Urothelium cell line (cell line): ENCODE measurements at places on chromosomes 1 and 21.

GRCh38 chr1:86650065-86650464 lies 54.3 kb upstream of the SH3GLB1 start:
- no peak for DNase-seq

DNA sequence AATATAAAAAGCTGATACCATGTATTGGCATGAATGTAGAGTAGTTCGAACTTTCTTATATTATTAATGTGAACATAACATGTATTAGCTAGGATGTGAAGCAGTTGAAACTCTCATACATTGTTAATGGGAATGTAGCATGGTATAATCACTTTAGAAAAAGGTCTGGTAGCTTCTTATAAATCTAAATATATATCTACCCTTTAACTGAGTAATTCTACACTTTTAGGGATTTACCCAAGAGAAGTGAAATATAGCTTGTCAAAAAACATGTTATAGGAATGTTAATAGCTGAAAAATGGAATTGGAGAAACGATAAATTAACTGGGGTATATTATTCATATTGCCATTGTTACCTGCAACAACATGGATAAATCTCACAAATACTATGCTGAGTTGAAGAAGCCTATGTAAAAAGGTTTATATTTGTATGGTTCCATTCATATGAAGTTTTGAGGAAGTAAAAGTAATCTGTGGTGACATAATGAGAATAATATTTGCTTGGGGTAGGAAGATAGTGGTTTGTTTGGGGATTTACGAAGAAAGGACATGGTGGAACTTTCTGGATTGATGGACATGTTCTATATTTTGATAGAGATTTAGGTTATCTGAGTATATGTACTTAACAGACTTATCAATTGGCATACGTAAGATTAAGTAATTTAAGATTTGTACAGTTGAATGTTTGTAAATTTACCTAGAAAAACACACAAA lies 76.6 kb downstream of the MAST2 start:
- DNase-seq = no peak

- DNase-seq = no peak
Observed at GRCh38 chr1:32977546-32978087, 13.0 kb upstream of the RNF19B start.

- no peak for DNase-seq
Observed at GRCh38 chr1:245748646-245749045, 593.9 kb downstream of the KIF26B start.

- peak; percentile 74 for DNase-seq
Observed at GRCh38 chr1:59976194-59977074, 49.9 kb upstream of the CYP2J2 start.

- no peak for DNase-seq
Observed at GRCh38 chr1:170068923-170069322, 5.6 kb downstream of the KIFAP3 start.

GRCh38 chr1:165738794-165739193 lies 29.9 kb downstream of the TMCO1 start:
- no peak for DNase-seq

DNA sequence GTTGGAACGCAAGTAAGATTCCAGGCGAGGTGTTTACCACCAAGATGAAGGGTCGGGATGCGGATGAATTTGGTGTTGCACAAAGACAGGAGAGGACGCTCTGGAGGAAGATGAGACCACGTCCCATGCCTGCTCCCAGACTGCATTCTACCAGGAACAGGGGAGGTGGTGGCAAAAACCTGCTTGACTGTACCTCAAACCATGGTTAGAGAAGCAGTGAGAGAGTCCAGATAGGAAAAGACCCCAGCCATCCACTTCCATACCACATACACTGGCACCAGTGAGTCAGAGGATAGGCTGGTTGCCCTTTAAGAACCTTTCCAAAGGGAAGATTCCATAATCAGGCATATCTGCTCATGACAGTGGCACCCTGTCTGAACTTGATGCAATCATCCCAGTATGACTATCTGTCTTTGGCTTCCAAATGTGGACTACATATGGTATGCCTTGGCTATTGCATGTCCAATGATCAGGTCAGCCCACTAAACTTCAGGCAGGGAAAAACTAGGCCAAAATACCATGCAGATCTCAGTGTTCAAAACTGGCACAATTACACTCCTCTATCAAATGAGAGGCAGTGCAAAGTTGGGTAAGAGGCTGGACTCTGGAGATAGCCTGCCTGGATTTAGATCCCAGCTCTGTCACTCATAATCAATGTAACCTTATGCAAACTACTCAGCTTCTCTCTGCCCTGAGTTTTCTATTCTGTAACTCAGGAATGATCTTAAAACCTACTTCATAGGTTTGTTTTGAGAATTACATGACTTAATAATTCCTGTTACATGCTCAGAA lies 20.6 kb downstream of the NPR1 start:
- no peak for DNase-seq

- no peak for DNase-seq
Observed at GRCh38 chr1:153968408-153968807, 706 bp downstream of the CREB3L4 start.

DNA sequence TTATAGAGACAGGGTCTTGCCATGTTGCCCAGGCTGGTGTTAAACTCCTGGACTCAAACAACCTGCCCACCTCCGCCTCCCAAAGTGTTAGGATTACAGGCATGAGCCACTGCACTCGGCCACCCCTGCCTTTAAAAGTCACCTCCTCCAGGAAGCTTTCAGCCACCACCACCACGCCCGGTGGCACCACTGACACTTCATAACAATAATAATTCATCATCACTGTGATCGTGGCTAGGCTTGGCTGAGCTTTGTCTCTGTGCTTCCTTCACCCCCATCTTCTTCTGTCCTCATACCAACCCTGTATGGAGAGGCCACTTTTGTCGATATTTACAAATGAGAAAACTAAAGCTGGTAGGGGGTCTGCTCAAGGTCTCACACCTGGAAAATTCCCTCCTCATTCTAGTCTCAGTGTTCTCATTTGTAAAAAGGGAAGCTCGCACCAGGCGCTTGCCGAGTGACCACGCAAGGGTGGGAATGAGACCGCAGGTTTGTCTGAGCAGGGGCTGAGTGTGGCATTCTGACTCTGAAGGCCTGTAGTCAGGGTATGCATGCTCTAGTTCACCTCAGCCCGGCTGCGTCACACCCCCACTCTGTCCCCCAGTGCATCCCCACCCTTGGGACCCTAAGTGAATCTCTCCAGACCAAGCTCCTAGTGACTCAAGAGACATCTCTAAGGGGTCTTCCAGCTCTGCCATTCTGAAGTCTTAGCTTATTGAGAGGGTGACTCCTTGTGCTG lies 12.9 kb upstream of the EPHA2 start:
- no peak for DNase-seq

DNA sequence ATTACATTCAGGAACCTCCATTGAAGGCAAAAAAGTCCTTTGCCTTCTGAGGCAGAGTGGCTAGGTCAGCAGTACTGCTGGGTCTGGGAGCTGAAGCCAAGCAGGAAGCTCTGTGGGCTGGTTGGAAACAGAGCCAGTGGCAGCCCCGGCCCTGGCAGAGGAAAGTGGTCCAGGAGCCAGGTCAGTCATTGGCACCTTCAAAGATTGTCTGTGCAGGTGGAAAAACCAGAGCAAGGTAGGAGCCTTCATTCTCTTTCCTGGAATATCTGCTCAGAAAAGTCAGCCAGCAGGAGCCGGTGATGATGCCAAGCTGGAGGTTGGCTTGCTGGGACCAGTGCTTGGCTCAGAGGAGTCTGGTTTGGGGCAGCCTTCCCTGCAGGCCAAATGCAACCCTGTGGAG lies 12.5 kb upstream of the DISP3 start:
- no peak for DNase-seq

GRCh38 chr1:204503122-204503912 lies 8.7 kb upstream of the PIK3C2B start:
- peak; percentile 27 for DNase-seq

DNA sequence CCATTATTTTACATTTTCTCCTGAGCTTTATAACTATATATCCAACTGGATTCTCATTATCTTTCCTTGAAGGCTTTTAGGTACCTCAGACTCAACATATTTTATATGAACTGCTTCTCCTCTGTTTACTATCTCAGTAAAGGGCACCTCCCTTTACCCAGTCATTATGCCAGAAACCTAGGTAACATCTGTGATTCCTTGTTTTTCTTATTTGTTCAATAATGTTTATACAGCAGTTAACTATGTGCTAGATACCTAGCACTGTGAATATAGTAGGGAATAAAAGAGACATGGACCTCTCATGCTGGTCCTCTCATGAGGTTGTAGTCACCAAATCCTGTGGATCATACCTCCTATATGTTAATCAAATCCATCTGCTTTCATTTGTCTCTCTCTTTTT lies 25.6 kb downstream of the PPP1R12B start:
- DNase-seq = no peak

DNA sequence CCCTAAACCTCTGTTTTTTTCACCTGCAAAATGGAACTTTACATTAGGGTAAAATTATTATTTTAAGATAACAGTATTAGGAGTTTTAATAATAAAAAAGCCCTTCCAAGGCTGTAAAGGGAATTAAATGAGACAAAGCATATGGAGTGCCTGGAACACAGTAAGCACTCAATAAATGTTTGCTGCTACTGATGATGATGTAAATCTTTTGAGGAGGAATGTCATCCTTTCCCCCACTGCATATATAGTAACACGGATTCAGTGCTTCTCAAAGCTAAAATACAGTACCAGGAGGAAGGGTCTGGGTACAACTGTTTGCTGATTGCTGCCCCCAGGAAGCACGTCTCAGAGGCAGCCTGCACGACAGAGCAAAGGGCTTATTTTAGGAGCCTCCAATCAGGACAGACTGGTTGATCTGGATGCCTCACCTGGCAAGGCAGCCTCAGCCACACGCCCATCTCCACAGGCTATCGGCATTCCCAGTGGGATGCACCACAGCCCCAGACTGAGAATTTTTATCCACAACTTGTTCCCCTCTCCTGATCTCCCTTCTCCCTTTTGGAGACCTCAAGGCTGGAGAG lies 64.4 kb downstream of the GADD45A start:
- DNase-seq = no peak

DNA sequence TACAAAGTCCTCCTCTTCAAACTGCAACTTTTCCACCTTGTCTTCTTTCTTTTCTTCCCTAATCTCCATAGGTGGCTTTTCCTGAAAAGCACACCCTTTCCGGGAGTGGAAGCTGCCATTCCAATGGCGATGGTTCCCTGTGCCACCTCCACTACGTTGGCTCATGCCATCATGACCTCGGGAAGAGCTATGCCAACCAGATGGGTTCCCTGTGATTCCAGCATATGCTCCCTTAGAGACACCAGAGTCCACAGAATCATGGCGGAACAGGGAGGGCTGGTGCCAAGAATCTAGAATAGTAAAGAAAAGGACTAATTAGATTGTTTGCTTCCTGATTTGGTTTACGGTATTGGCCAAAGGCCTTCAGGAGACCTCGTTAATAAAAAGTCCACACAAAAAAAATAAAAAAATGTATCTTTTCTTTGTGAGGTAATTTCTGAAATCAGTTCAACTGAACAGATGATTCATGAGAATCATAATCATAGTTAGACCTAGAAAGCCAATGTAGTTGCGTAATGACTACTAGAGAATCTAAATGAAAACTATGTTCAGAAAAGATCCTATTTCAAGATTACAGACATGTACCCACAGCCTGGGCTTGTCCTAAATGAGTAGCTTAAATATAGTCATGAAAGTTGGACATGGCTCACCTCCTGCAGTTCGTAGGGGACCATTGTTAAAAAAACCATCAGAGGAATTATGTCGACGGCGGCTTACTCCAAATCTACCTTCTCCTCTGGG lies 30.9 kb upstream of the CCDC17 start:
- DNase-seq = no peak

DNA sequence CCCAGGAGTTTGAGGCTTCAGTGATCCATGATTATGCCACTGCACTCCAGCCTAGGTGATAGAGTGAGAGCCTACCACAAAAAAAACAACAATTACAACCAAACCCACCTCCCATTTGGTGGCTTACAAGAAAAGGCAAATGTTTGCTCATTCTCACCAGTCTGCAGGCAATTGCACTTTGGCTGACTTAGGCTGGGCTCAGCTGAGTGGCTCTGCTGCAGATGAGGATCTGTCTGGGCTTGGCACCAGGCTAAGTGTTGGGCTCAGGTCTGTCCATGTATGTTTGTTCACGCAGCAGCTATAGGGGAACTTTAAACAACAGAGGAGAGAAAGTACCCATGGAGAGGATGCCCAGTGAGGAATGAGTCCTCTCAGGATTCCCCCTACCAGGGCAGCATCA lies 28.0 kb upstream of the COA6 start:
- no peak for DNase-seq

DNA sequence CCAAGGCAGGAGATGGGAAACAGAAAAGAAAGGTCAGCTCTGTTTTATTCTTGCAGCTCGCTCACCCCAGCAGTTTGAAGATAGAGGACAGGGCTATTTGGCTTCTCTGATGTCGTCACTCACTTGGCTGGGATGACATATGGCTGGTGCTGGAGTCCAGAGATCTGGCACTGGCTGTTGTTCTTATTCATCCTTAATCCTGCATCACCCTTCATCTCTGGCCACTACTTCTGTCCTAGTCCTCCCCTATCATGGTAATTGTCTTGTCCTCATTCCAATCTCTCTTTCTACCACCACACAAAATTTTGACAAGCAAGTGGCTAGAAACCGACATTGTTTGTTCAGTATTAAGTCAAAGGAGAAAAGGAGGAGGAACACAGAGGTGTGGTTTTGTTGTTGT lies 103.8 kb upstream of the PDE4B start:
- DNase-seq = no peak

GRCh38 chr1:20558191-20558590 lies 5.8 kb downstream of the FAM43B start:
- DNase-seq = no peak

GRCh38 chr1:75083848-75084514 lies 50.2 kb upstream of the LHX8 start:
- peak; percentile 30 for DNase-seq

GRCh38 chr1:223153177-223154119 lies 10.4 kb upstream of the TLR5 start:
- peak; percentile 41 for DNase-seq

GRCh38 chr1:68675336-68675735 lies 178.5 kb upstream of the DEPDC1 start:
- no peak for DNase-seq

DNA sequence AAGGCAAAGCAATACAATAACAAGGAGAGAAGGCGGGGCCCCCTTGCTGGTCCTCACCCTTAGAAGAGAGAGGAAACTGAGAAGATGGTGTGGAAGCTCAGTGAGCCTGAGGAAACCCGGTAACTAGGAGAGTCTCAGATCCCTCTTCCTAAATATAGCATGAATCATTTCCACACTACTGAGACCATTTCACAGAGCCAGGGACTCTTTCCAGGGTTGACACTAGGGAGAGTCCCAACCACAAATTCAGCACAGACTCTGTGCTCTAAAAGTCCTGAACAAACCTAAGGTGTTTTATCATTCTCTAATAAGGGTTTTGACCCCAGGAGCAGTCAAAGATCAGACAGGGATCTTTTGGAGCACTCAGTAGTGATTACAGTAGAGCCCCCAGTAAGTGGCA lies 647.7 kb downstream of the KCNT2 start:
- no peak for DNase-seq

- no peak for DNase-seq
Observed at GRCh38 chr1:44323947-44324346, 31.1 kb downstream of the ERI3 start.

- DNase-seq = no peak
Observed at GRCh38 chr1:53517821-53518352, 58.7 kb downstream of the DMRTB1 start.
